Sigmoid colon (tissue), 7 donors: ENCODE measurements at places on chromosomes 4 and X. TPM values are rescaled to one million over a fixed set of nuclear protein-coding genes. Genes with fewer than 3 reads are reported as not detected.

Gene ZNF711
- polyA plus RNA-seq = 1.3 TPM

DNA sequence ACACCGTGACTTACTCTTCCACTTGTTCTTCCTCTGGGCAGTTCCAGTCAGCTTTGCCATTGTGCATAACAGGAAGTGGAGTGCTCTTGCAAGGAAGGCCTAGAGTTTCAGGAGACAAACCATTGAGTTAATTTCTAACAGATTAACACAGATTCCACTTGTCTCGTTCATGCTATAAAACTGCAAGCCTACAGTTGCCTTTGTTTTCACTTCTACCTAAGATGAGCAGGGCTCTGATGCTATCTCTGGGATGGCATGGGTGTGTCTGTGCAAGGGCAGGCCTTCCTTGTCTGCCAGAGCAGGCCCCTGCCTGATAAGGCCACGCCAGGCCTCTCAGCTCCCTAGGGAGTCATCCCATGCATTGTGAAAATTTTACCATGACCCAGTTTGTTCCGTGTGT is 67.7 kb upstream of the PGRMC2 start:
- H3K27ac ChIP-seq = no peak overlapping the region
- no peaks in the 10 kb centered on the region for H3K27me3 ChIP-seq
- H3K36me3 ChIP-seq = no peaks in the 10 kb centered on the region
- peaks cover 25% of the 10 kb centered on the region for H3K4me1 ChIP-seq

Gene GRIA3
- polyA plus RNA-seq = 0.07 TPM

Gene TMEM129
- 42.4 TPM for polyA plus RNA-seq

- no peak overlapping the region for H3K27ac ChIP-seq
- H3K27me3 ChIP-seq = no peaks in the 10 kb centered on the region
- no peak for DNase-seq
- H3K4me1 ChIP-seq = no peaks in the 10 kb centered on the region
- H3K36me3 ChIP-seq = no peaks in the 10 kb centered on the region
- H3K4me3 ChIP-seq = no peak overlapping the region
Measured at GRCh38 chr4:71524756-71525155, 185.9 kb downstream of the SLC4A4 start.

GRCh38 chr4:149029056-149029651 is 586.9 kb upstream of the NR3C2 start:
- H3K27me3 ChIP-seq = no peaks in the 10 kb centered on the region
- no peak overlapping the region for H3K4me3 ChIP-seq
- H3K36me3 ChIP-seq = no peaks in the 10 kb centered on the region
- H3K27ac ChIP-seq = no peak overlapping the region

Gene SOWAHD
- polyA plus RNA-seq = 5.3 TPM

GRCh38 chrX:39484159-39485068 is 613.3 kb downstream of the BCOR start:
- no peak overlapping the region for H3K27ac ChIP-seq
- H3K36me3 ChIP-seq = no peaks in the 10 kb centered on the region
- no peak overlapping the region for H3K4me3 ChIP-seq
- H3K4me1 ChIP-seq = peaks cover 4% of the 10 kb centered on the region
- H3K27me3 ChIP-seq = no peaks in the 10 kb centered on the region

DNA sequence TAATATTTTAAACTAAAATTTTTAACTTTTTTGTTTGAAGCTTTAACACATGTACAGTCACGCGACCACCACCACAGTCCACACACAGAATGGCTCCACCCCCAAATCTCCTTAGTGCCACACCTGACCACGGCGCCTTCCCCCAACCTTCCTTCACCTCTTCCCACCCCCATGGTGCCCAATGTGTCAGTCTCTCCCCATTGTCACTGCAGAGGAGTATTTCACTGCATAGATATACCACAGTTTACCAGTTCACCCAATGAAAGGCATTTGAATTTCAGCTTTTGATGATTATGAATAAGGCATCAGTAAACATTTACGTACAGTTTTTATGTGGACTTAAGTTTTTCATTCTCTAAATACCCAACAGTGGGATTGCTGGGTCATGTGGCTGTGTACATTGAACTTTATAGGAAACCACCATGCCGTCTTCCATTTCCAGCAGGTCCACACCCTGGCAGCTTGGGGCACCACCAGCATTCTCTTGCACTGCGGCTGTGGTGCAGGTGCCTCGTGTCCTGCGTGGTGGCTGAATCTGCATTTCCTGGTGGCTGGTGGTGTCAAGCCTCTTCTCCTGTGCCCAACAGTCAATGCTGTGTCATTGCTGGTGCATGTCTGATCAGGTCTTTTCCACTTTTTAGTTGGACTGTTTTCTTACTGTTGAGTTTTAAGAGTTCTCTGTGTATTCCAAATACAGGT is 49.0 kb downstream of the CPLX1 start:
- H3K27me3 ChIP-seq = no peaks in the 10 kb centered on the region
- peaks cover 9% of the 10 kb centered on the region for H3K36me3 ChIP-seq
- no peaks in the 10 kb centered on the region for H3K4me1 ChIP-seq
- H3K4me3 ChIP-seq = no peak overlapping the region
- H3K27ac ChIP-seq = no peak overlapping the region

DNA sequence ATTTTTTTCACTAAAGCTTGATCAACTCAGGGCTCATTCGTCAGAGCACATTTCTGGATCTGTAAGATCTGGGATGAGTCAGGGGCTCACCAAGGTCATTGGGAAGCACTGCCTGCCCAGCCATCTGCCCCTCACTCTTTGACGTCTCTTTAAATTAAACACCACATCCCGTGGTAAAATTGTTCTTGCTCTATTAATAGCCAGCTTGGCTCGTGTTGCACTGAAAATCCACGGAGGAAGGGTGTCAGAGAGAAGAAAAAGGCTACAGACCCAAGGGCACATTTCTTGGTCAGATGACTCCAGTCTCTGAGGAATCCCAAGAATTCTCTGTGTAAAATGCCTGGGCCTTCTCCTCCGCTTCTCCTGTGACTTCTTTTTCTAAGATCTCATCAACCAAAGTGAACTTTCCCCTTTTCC is 45.7 kb upstream of the GATB start:
- H3K36me3 ChIP-seq = no peaks in the 10 kb centered on the region
- H3K27me3 ChIP-seq = no peaks in the 10 kb centered on the region
- peaks cover 7% of the 10 kb centered on the region for H3K4me1 ChIP-seq
- no peak overlapping the region for H3K4me3 ChIP-seq
- peak overlapping the region; percentile 73 for H3K27ac ChIP-seq
